ENCODE measurements at places on chromosomes 2 and 18.

DNA sequence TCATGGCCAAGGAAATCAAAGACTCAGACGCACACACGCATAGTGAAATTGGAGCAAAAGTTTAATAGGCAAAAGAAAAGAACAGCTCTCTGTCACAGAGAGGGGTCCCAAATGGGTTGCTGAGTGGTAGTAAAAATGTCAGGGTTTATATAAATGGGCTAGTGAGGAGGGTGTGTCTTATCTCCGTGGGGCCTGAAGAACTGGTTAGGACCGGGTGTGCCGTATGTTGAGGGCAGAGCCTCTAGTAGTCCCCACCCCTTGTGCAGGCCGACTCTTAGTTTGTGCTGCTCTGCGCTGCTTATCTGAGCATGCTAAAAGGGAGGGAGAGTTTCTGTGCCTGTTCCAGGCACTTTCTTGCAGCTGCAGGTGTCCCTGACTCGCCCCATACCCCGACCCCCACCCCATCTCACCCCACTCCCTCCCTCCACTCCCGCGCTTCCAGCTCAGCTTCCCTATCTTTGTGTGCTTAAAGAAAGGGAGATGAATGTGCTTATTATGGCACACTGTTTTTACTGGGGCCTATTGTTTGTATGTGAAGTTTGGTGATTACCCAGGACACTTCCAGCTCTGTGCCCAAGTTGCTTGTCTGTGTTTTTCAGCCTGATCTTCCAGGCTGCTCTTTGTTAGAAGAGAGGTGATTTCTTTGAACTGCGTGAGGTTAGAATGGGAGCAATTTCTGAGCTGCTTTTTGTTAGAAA is 167.4 kb downstream of the SPAG16 start:
- no peak for DNase-seq

DNA sequence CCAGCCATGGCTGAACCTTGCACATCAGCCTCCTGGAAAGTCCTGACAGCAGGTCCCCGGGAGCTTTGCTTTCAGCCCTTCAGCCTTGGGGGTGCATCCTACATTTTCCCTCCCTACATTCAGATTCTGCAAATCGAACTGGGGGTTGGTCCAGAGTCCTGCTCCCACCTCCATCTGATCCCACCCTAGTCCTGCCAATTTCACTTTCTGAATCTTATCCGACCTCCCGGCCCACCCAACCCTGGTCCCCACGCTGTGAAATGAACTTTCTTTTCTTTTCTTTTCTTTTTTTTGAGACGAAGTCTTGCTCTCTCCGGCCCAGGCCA is 47.8 kb upstream of the ODC1 start:
- DNase-seq: no peak

GRCh38 chr2:42312106-42312505 is 48.9 kb downstream of the COX7A2L start:
- no peak for DNase-seq

GRCh38 chr2:171629113-171629512 is 58.2 kb upstream of the DYNC1I2 start:
- no peak for DNase-seq

DNA sequence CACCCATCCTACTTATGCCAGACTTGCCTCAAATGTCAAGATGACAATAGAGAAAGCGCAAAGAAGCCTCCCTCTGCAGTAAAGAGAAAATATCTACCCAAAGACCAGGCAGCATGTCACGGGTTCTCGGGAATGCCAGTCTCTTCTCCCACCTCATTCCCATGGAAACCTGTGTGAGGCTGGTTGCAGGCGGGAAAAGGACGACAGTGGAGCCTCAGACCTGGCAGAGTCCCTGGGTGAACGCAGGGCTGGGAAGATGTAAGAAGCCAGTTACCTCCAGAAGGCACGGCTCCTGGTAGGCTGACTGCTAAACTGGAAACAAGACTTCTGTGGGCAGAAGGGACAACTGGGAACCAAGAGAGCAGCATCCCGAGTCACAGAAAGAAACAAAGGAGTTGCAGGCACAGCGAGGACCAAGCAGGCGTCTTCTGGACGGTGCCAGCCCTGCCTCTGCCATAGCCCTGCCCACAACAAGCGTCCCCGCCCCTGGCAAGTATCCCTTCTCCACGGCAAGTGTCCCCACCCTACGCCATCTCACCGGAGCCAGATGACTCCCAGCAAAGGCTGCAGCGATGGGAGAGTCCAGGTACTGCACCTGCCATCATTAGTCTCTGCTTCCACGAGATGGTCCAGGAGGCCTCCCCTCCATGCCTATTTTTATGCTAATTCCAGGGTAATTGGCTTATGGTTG is 440.8 kb upstream of the MYT1L start:
- DNase-seq: no peak

DNA sequence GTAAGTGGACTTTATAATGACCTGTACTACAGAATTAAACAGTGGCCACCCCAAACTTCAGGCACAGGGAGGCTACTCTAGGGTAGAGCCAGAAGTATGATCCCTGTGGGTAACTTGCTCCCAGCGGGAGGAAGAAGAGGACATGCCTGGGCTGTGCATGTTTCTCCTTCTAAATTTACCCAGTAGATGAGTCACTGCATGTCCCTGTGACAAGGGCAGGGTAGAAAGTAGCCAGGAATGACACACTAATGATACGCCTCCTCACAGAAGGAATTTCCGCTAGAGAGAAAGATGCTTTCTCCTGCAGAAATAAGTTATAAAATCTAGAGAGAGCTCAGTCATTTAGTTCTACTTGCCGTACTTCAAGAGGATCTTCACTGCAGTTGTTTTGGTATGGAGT is 7.5 kb downstream of the ACYP2 start:
- DNase-seq: no peak

DNA sequence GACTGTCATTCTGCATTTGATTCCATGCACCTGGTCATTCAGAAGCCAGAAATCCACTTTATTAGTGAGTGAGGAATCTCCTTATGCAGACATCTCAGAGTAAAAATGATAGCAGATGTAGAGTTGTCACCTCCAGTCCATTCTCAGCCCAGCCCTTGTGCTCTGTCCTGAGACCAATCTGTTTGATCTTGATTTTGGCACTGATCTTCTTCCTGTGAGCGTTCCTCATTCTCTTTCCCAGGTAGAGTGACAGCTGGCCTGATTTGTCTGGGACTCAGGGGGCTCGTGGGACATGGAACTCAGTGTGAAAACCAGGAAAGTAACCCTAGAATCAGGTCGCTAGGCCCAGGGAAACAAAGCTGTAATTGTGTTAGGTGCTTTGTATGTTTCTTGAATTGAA is 8.9 kb downstream of the ARHGAP25 start:
- DNase-seq: no peak

- DNase-seq: no peak
Measured at GRCh38 chr2:201964631-201965206, 68.9 kb upstream of the FZD7 start.

DNA sequence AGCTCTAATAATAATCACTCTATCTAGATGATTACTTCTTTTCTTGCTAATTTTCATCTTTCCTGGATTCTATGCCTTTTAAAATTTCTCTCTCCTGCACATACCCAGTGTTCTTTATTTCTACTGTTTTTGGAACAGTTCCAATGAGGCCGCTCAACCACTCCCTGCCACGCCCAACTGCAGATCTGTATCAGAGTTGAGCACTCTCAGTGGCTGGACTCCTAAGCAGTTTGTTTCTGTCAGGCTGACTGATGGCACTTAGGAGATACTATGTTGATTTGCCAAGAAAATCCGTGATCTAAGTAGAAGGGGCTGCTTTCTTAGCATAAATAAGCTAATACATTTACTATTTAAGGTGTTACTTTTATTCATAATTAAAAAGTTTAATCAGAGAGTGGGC is 192.8 kb downstream of the ARHGAP15 start:
- no peak for DNase-seq

- DNase-seq: no peak
Measured at GRCh38 chr2:69789772-69790600, 39.5 kb upstream of the GMCL1 start.

GRCh38 chr2:172865422-172865821 is 129.8 kb downstream of the RAPGEF4 start:
- DNase-seq: no peak

- no peak for DNase-seq
Measured at GRCh38 chr2:144374163-144374661, 145.7 kb downstream of the ZEB2 start.

GRCh38 chr2:231168460-231169139 is 29.8 kb upstream of the ARMC9 start:
- no peak for DNase-seq

Measured in AG09319 (cell line).